IPS DF 6.9 (cell line): ENCODE measurements at places on chromosomes 5 and 9.

GRCh38 chr5:166281433-166281832, 2010.0 kb upstream of the WWC1 start:
- no peak for DNase-seq

- DNase-seq: no peak
Measured at GRCh38 chr5:34621277-34622097, 34.6 kb upstream of the RAI14 start.

- DNase-seq: no peak
Measured at GRCh38 chr5:95624368-95624767, 4.5 kb downstream of the GPR150 start.

- peak; percentile 47 for DNase-seq
Measured at GRCh38 chr5:142280066-142281007, 44.5 kb downstream of the SPRY4 start.
